ENCODE measurements at places on chromosomes 2 and 18.

DNA sequence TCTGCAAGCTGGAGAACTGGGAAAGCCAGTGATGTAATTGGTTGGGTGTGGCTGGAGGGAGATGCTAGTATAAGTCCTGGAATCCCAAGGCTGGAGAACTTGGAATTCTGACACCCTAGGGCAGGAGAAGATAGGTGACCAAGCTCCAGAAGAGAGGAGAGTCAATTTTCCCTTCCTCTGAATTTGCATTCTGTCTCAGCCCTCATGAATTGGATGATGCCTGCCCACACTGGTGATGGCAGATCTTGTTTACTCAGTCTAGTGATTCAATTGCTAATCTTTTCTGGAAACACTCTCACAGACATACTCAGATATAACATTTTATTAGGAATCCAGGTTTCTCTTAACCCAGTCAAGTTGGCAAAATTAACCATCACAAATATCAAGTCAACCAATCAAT is 287.2 kb downstream of the RDH14 start:
- DNase-seq: no peak

GRCh38 chr2:205628422-205628821 is 53.9 kb upstream of the NRP2 start:
- DNase-seq: no peak

DNA sequence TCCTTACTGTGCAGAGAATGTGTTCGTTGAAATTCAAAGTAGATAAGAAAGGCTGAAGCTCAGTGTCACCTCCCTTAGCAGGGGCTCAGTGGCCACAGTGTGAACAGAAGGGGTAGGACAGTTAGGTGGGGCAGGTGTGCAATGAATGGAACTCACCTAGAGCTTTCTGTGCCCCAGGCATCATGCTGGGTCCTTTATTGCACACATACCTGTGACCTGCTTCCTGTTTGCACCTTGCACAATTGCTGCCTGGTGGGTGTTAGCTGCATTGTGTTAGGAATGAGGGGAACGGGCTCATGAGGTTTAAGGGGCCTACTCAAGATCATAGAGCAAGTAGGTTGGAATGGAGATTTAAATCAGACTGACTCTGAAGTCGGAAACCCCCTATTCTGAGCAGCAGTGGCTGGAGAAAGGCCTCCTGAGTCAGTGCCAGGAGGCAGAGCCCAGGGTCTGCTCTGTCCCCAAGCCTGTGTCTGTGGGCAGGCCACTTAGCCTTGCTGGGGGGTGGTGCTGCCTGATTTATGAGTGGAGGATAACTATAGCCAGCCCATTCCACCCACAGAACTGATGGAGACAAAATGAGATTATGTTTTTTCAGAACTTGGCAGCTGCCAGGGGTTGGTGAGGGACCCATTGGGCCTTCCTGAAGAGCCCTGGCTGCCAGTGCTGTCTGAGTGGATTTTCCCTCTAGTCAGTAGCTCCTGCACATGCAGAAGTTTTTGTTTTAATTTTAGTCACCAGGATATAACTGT is 76.2 kb downstream of the NPAS2 start:
- no peak for DNase-seq

DNA sequence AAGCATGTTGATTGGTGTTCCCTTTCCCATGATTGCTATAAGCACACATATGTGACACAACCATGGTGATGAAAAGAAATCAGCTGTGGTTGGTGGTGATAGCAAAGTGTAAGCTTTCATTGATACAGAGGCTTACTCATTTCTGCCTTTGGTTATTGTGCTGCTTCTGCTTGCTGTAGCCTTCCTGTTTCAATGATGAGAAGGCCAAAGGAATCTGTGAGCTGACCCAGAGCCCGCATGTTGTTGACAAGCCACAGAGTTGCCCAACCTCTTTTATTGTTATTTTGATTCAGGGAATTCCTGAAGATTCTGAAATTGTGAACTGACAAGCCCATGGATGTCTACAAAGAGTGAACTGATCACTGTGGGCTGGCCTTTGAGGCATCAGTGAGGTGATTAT is 164.4 kb downstream of the TMEFF2 start:
- DNase-seq: no peak

DNA sequence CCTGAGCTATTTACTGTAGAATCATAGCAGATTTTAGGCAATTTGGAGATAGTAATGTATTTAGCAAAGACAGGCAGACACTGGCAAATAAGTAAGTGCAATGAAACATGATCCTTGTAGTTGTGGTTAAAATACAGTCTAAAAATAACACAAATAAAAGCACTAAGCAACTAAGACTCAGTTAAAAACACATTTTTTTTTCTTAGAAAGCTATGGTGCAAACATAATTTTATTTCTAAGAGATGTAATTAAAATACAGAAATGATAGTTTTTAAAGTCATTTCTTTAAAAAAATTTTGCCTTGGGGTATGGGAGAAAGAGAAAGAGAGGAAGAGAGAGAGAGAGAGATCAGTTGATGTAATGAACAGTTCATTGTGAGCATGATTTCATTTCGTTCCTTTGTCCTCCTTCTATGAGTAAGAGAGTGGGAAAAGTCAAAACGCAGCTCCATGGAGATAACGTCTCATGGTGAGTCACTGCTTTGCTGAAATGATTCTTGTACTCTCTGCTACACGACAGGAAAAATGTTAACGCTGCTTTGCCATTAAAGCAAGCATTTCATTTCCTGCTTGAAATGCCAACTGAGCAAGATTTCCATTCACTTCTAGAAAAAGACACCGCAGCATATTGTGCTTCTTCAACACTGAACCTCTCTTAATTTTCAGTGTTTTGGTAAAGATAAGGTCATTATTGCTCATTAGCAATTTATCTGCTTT is 61.3 kb upstream of the PGAP1 start:
- DNase-seq: peak; percentile 94

DNA sequence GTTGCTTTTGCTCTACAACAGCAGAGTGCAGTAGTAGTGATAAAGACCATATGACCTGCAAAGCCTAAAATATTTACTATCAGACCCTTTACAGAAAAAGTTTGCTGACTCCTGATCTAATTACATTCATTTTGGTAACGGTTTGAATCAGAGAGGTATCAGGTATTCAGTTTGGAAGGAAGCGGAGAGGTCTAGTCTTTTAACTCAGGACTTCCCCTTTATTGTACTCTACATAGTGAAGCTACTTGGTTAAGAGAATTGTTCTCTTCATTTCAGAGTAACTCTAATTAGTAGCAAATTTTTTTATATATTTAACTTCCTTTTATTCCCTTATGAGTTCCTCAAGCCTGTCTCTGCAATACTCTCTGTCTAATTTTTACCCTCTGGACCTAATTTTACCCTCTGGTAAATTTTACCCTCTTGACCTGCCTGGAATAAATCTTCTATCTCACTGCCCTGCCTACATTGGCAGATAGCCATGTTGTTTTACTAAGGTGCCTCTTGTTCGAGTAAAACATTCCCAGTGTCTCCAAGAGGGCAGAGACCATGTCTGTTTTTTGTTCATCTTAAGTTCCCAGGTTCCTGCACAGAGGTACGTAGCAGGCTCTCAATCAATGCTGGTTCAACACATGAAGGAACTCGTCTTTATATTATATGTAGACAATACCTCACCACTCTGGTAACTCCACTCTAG is 170.6 kb downstream of the DNAH6 start:
- no peak for DNase-seq

GRCh38 chr2:170362871-170363631 is 185.1 kb downstream of the MYO3B start:
- DNase-seq: no peak

DNA sequence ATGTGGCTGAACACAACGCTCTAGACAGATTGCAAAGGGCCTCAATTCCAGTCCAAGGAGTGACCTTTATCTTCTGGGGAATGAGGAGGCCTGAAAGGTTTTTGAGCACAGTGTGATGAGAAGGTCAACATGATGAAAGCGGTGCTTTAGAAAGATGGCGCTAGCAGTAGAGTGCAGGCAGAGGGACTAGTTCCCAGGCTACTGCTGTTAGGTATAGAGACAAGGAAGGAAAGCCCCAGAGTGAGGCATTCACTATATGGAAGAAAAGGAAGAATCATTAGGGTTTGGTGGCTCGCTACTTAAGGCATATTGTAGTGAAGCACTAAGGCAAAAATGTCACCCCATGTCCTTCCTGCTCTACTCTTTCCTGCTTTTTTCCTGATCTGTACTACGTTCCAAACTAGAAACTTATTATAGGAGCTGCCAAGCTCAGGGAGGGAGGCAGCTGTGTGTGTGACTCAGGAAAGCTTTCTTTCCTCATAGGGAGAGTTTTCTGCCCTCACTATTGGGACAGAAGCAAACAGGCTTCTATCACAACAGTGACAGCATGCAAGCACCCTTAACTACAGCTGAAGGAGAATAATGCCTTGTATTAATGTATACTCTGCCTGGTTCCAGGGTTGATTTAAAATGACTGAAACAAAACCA is 160.8 kb upstream of the CAVIN2 start:
- no peak for DNase-seq

GRCh38 chr2:75528221-75528977 is 32.3 kb downstream of the EVA1A start:
- no peak for DNase-seq

- no peak for DNase-seq
Measured at GRCh38 chr2:201633661-201634249, 9.5 kb downstream of the TMEM237 start.

DNA sequence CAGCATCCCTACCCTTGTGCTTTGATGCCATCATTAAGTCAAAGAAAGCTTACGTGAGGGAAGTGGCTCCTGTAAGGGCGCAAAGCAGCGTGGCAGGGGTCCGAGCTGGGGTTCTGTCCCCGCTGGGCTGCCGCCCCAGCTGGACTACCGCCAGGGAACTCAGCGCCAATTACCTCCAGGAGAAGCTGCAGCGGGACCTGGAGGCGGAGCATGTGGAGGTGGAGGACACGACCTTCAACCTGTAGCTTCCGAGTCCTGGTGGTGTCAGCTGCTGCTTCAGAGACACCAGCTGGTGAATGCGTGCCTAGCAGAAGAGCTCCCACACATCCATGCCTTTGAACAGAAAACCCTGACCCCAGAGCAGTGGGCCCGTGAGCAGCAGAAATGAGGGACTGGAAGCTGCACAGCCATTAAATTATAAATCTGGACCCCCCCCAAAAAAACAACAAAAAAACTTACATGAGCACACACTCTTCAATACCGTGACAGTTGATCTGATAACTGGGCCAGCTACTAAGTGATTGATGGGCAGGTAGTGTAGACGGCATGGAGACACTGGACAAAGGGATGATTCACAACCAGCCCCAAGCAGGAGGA is 20.1 kb upstream of the YES1 start:
- DNase-seq: no peak

- peak; percentile 67 for DNase-seq
Measured at GRCh38 chr2:133171393-133172004, 396.8 kb downstream of the NCKAP5 start.

GRCh38 chr2:19031642-19032041 is 326.8 kb downstream of the OSR1 start:
- DNase-seq: no peak

DNA sequence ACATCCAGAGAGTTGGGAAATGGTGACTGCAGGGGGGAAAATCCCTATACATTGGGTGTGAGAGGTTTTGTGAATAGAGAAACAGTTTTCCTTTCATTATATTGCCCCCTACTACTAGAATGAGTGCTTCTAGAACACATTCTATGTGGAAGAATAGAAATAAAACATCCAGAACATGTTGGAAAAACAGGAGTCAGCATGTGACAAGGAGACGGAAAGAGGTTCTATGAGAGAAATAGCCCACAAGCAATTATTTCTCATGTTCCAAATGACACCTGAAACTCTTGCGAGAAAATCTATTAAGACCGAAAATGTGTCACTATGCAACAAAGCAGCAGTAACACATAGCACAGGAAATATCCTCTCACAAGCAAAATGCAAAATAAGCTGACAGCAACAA is 202.7 kb upstream of the SPOPL start:
- DNase-seq: no peak

- DNase-seq: no peak
Measured at GRCh38 chr2:32738939-32739338, 111.1 kb downstream of the TTC27 start.

- no peak for DNase-seq
Measured at GRCh38 chr2:217724471-217724870, 278.3 kb downstream of the TNS1 start.

- DNase-seq: no peak
Measured at GRCh38 chr2:5230855-5231254, 461.3 kb upstream of the SOX11 start.

DNA sequence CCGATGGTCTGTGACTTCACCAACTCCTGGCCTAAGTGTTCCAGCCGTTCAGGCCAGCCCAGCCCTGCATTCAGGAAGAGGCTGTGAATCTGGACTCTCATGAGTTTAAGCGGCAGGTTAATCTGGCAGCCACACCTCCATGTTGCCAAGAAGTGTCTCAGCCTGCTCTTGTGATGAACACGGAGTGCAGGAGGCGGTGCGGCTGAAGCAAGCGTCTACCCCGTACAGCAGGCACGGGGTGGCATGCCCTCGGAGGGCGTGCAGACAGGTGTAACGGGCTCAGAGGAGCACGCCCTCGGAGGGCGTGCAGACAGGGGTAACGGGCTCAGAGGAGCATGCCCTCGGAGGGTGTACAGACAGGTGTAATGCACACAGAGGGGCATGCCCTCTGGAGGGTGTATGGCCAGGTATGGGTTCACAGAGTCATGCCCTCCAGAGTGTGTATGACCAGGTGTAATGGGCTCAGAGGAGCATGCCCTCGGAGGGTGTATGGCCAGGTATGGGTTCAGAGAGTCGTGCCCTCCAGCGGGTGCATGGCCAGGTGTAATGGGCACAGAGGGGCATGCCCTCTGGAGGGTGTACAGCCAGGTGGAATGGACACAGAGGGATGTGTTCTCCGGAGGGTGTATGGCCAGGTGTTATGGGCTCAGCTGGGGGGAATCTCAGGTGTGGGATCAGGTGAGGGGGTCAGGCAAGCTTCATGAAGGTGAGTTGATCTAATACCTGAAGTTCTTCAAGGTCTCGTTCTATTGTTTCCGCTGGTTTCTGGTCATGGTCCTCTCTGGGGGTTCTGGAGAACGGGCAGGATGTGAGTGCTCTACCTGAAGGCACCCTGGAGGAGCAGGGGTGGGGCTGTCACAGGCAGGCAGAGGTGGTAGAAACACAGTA is 22.6 kb downstream of the CROCC2 start:
- DNase-seq: no peak

DNA sequence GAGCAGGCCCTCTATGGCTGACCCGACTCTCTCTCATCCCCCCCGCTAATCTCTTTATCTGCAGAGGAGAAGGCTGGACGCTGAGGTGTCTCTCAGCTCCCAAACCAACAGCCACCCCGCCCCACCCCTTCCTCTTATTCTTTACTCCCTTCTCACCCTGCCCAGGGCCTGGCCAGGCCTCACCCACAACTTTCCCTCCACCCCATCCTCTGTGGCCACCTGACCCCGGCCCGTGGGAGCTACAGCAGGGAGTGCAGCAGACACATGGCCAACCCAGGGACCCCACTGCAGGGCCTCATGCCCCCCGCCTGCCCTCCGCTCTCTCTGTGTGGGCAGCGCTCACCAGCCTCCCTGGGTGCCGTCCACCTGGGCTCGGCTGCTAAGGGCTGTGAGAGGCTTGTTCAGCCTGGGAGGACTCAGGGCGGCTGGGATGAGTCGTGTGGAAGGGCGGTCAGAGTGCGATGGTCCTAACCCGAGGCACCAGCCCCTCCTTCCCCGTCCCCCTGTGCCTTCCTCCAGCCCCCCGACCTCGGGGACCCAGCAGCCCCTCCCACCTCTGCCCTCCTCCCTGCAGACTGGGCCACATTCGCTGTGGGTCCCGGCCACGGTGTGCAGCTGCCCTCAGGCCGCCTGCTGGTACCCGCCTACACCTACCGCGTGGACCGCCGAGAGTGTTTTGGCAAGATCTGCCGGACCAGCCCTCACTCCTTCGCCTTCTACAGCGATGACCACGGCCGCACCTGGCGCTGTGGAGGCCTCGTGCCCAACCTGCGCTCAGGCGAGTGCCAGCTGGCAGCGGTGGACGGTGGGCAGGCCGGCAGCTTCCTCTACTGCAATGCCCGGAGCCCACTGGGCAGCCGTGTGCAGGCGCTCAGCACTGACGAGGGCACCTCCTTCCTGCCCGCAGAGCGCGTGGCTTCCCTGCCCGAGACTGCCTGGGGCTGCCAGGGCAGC is 6.8 kb downstream of the NEU4 start:
- DNase-seq: no peak

All from Caki2 (cell line).